ENCODE measurements at places on chromosomes 16 and 17. TPM values are rescaled to one million over a fixed set of nuclear protein-coding genes. Genes with fewer than 3 reads are reported as not detected.

KRT27 gene
- not detected for total RNA-seq

- no peak for DNase-seq
Observed at GRCh38 chr17:2911035-2911754, 115.0 kb downstream of the RAP1GAP2 start.

DNA sequence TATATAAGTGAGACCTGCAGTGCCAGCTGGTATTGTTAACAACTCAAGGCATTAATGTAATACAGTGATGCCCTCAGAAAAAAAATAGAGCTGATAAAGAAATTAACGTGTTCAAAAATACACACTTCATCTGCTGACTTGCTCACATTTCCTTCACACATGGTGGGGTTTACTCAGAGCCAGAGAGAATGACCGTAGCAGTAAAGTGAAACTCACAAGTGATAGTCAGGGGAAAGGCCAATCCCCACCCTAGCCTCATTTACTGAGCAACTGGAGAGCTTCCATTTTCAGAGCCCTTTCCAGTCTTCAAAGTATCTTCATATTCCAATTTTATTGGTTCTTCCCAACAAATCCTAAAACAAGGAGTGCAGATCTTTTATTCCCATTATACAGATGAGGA is 74.0 kb upstream of the HLF start:
- no peak for DNase-seq

DNA sequence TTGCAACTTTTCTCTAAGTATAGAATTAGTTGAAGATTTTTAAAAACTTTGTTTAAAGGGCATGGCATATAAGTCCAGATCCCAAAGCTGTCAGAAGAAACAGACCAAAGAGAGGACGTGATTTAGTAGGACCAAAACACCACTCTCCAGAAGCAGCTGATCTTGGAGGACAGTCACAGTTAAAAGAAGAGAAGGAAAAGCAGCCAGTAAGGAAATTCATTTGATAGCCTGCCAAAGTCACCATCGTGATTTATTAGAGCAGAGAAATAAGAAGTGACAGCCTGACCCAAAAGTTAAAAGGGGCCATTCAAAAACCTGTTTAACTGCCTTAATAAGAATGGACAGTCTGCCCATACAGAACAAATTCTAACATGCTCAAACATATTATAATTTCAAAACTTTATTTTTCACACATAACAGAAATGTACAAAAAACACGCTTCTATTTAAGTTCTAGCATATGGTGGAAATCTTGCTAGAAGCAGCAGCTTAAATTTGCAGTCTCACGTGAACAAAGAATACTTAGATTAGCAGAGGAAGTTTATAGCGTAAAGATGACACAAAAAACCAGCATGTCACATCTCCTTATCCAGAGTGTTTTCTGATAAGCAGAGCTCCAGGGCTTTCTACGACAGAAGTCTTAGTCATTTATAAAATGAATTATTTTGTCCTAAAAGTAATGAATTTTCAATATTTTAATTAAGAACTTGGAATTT is 37.2 kb downstream of the TXNDC11 start:
- no peak for DNase-seq
